ENCODE measurements at places on chromosomes 11 and 22.

GRCh38 chr11:78282821-78283220 lies 94.1 kb downstream of the USP35 start:
- no peak for DNase-seq

DNA sequence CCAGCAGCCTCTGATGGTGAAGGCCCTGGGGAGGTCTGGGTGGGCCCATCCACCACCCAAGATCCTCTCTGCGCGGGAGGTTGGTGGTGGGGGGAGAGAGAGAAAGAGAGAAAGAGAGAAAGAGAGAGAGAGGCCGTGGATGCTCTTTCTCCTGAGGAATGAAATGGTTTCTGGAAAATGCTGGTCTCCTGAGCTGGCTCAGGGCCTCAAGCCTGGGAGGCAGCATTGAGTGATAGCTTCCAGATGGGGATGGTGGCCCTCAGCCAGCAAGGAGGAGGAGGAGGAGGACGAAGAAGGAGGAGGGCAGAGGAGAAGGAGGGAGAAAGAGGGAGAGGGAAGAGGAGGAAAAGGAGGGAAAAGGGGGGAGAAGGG lies 4.6 kb downstream of the TSPAN32 start:
- no peak for DNase-seq

DNA sequence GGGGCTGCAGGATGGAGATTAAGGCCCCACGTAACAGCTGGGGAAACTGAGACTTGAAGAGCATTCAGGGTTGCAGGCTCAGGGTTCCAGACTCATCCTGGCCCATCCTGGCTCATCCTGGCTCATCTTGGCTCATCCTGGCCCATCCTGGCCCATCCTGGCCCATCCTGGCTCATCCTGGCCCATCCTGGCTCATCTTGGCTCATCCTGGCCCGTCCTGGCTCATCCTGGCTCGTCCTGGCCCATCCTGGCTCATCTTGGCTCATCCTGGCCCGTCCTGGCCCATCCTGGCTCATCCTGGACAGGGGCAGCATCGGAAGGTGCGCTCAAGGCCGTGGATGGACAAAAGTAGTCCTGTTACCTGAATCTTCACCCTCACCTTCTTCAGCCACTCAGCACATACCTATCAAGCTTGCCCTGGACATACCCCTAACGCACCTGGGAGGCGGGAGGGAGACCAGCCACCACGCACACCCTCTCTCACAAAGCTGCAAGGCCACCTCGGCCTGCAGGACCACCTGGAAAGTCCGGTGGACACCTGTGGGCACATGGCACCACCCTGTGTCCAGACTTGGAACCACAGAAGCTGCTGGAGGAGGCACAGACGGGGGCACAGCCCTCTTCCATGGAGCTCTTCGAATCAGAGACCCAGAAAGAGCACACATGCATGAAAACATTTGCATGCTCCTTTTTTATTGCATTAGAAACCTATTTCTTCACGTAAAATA lies 20.3 kb upstream of the NLRP6 start:
- DNase-seq = no peak

- no peak for DNase-seq
These were observed 19.8 kb downstream of the BARX2 start for GRCh38 chr11:129395432-129395831.

DNA sequence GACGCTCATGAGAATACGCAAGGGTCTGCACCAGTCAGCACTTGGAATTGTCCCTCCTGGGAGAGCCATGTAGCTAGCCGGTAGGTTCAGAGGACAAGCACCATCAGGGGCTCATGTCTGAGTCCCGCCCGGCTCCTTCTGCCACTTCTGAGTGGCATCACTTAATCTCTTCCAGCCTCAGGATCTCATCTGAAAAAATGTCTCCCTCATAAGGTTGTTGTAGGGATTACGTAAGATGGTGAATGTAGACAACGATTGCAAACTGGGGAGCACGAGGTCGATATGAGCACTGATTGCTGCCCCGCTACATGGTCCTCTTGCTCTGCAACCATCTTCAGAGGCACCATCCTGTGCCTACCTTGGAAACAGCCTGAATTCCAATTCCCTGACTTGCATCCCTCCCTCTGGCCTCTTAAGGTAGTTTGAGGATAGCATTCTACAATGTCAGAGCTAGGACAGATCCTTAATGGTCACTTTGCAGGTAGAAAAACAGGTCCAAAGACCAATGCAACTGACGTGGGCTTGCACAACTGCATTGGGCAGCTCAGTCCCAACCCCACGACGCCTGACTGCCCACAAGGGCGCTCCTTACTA lies 115.8 kb upstream of the TMEM45B start:
- DNase-seq = no peak

GRCh38 chr22:27097933-27098332 lies 440.5 kb downstream of the MIAT start:
- no peak for DNase-seq

- DNase-seq = peak; percentile 41
These were observed 4.9 kb upstream of the CELSR1 start for GRCh38 chr22:46542011-46542985.

Measured in T-helper 17 cell (primary cell).